ENCODE measurements at places on chromosomes 12 and 14.
A peak's percentile ranks its signal among the peaks of the same experiment; 100 is the strongest.

DNA sequence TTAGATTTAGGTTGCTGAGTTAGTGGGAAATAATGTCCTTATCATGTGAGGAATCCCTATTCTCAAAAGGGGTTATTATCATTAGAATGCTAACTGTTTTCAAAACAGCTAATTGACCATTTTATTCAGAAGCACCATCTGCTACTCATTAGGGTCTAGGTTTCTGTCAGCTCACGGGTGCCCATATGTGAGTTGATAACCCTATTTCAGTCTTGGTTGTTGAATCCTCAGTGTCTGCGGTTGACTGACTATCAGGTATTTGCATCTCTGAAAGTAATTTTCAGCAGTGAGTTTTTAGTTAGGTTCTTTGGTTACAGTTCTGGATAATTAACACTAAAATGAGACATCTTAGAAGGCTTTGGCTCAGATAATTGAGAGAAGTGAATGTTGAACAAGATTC lies 1404.0 kb downstream of the AACS start:
- DNase-seq = no peak

DNA sequence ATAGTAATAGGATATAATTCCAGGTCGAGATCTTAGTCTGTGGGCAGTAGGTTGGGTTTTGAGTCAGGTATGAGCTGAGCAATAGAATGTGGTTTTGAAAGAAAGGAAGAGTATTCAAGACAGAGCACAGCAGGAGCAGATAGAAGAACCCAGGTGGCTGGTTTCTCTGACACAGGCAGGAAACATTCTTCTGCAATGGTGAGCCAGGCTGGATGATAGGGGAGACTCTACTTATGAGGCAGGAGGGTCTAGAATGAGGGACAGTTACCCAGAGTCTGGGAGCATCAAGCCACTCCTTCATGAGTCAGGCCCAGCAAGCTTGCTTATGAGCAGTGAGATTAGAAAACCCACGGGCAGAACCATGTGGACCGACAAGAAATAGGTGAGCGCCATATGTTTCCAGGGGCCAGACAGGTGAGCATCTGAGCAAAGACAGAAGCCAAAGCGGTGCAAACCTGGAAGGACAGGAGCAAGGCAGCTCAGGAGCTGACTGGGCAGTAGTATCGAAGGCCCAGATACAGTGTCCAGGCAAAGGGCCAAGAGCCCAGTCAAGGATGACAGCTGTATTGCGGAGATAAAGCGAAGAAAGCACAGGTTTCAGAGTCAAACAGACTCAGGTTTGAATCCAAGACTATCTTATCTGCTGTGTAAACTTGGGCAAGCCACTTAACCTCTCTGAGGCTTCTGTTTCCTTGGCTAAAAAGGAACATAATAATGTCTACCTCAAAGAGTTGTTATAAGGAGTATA lies 22.5 kb upstream of the PCNX1 start:
- peak; percentile 58 for DNase-seq

GRCh38 chr14:104520620-104521410 lies 58.7 kb upstream of the C14orf180 start:
- no peak for DNase-seq

DNA sequence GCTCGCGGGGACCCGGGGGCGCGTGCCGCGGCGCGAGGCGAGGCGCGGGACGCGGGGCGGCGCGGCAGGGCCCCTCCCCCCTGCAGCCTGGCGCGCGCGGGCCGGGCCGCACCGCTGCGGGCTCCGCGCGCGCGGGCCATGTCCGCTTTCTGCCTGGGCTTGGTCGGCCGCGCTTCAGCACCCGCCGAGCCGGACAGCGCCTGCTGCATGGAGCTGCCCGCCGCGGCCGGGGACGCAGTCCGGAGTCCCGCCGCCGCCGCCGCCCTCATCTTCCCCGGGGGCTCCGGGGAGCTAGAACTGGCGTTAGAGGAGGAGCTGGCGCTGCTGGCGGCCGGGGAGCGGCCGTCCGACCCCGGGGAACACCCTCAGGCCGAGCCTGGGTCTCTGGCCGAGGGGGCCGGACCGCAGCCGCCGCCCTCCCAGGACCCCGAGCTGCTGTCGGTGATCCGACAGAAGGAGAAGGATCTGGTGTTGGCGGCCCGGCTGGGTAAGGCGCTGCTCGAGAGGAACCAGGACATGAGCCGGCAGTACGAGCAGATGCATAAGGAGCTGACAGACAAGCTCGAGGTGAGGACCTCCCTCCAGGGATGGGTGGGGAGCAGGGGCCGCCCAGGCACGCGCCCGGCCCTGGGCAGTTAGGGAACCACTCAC lies 820 bp downstream of the BICDL1 start:
- peak; percentile 82 for DNase-seq

DNA sequence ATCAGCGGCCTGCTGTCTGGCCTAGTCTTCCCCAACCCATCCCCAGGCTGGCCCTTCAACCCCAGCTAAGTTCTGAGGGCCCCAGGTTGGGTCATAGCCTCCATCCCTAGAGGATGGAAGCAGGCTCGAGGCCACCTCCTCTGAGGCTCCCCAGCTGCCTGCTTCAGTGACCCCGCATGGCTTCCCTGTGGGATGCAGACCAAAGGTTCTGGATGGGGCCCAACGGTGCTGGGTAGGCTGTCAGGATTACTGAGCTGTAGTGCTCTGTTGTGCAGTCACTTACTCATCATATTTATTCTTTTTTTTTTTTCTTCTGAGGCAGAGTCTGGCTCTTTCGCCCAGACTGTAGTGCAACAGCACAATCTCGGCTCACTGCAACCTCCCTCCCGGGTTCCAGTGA lies 92.0 kb downstream of the IRF2BPL start:
- no peak for DNase-seq

DNA sequence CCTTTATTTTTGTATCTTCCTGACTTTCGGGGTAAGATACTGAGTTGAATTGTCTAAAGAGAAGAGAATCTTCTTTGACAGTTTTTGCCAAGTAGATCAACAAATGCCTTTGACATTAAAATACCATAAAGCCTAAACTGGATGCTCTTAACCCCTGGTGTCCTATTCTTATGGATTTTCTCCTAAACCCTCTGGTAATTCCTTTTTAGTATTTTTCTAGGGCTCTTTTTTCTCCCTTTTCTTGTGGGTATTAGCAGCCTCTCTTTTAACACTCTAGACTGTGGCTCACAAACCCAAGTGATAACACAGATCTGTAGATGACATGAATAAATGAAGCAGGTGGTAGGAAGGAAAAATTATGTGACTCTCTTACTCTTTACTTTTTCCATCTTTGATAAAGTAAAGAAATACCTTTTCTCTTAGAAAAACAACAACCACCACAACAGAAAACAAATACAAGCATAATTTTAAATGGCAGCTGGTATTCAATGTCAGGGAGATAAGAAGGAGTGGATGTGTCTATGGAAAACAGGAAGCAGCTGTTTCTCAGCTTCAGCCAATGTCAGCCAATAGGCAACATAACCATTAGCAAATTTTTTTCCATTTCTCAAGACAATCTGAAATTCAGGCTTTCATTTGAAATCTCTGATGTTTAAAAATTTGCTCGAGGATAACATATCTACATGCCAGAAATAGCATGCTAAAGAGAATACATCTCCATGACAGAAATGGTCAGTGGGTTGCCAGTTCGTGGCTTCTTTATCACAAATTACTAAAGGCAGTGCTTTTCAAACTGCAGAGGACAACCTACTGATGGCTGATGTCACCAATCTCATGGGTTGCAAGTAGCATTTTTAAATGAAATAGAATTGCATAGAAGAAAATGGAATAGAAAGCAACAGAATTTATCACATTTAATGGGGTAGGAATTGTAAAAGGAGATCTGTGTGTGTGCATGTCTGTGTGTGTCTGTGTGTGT lies 123.1 kb upstream of the KRR1 start:
- no peak for DNase-seq

- DNase-seq = no peak
Measured at GRCh38 chr12:92457458-92458180, 245.2 kb upstream of the PLEKHG7 start.

DNA sequence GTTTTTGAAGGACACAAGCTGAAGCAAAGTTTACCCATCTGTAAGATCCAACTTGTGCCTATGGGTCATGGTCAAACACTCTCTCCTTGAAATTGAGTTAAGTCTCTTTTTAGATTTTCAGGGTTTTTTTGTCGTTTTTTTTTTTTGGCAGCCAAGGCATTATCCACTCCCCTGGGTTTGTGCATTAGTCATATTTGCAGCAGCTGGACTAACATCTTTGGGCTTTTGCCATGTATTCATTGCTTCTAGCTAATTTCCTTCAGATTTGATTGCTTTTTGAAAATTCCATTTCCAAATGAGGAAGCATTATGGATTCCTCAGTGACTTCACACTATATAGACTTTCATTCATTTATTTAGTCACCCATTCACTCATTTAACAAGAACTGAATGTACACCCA lies 80.3 kb upstream of the SRRM4 start:
- no peak for DNase-seq

DNA sequence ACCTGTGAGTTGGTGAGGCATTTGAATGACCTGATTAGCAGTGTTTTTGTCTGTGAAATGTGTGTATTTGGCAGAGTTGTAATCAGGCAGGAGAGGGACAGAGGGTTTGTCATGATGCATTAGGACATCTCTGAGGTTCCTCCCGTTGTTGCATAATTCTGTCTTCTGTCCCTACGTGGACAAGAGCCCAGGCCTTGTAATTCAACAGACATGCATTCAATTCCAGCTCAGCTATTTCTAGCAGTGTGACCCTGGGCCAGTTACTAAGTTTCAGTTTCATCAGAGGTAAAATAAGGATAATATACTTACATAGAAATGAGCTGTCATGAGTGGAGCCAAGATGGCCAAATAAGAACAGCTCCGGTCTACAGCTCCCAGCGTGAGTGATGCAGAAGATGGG lies 208.6 kb downstream of the SLC38A4 start:
- no peak for DNase-seq

- no peak for DNase-seq
Measured at GRCh38 chr14:99749763-99750715, 43.2 kb upstream of the EML1 start.

DNA sequence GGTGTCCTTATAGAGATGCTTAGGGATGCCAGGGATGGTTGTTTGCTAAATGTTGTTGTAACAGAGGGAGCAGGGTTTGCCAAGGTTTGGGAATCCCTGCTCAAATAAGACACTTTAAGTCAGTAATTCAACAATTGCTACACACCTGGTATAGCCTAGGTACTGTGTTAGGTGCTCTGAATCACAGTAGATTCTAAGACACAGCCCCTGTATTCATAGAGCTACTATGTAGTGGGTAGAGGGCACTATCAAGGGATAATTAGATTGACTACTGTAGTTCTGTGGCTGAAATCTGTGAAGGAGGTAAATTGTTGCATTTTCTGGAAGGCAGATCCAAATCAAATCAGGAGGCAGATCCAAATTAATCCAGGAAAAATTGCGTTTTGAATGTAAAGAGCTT lies 149.2 kb downstream of the C12orf75 start:
- no peak for DNase-seq

GRCh38 chr14:106302661-106303060 lies 776.3 kb downstream of the TMEM121 start:
- DNase-seq = no peak

- no peak for DNase-seq
Measured at GRCh38 chr12:65648461-65648860, 175.8 kb upstream of the HMGA2 start.

DNA sequence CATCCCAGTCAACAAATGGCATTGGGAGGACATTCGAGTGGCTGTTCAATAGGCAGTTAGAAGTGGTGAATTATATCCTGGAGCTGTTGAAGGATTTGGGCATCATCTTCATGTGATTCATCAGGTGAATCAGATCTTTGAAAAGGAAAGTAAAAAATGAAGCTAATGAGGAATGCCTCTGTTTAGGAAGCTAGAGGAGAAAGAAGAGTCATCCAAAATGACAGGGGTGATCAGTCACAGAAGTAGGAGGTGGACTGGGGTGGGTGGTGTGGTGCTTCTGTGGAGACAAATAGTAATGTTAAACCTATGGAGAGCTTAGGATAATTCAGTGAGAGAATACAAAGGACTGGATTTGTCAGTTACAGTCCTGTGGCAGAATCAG lies 32.7 kb downstream of the DIP2B start:
- no peak for DNase-seq

DNA sequence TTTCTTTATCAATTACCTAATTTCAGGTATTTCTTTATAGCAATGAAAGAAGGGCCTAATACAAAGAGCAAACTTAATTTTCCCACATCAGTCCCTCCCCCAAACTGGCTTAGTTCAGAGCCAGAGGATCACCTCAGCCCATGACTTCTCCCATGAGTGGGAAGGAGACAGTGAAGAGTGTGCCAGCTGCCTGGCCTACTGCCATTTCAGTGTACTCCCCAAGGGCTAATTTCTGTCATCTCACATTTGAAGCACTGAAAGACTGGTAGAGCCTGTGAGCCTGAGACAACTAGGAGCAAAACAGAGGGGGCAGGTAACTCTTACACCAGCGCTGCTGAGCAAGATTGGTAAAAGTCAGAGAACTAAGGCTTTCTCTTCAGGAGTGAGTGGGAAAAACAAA lies 29.1 kb upstream of the ADAM20 start:
- DNase-seq = no peak

DNA sequence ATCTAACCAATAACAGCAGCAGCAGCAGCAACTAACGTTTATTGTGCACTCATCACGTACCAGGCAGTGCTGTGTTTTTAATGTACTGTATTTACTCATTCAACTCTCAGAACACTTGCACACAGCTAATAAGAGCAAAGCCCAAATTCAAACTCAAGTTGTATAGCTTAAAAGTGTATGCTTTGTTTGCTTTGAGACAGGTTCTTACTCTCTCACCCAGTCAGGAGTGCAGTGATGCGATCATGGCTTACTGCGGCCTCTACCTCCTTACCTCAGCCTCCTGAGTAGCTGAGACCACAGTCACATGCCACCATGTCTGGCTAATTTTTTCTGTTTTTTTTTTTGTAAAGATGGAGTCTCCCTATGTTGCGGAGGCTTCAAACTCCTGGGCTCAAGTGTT lies 105.4 kb downstream of the PAPLN start:
- DNase-seq = no peak

DNA sequence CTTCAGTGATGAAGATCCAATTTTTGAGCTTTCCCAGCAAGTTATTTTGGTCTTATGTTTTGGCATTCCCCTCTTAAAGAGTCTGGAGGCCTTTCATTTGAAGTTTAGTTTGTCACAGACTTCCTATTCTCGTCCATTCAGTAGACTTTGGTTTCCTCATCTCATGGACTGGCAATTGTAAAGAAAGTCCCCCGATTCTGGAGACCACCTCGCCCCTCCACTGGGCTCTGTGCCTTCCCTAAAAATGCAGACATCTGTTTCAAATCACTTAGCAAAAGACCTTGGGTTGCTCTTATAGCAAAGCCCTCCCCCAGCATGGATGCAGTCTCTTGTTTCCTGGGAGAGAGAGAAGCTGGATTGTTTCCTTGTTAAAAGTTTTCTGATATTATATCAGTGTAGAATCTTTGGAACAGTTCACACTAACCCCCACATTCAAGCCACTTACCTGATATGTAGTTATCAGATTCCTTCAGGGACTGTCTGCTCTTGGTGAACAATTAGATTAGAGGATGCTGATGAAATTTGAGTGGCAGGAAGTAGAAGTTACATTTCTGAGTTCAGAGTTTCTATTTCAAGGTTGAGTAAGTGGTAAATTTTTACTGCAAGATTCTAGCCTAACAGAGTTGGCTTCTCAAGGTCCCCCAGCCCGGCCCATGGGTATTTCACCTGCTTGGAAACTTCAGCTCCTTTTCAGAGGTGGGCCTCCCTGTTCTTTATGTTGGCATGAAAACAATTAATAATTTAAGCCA lies 56.3 kb downstream of the PLXNC1 start:
- peak; percentile 49 for DNase-seq
